ENCODE measurements at places on chromosomes 3 and 15. TPM values are rescaled to one million over a fixed set of nuclear protein-coding genes. Genes with fewer than 3 reads are reported as not detected.

The TMEM40 gene
- total RNA-seq: 0.50 TPM

The ANKDD1A gene
- 9.8 TPM for total RNA-seq

The ANKRD63 gene
- total RNA-seq: not detected

The ILDR1 gene
- 0.11 TPM for total RNA-seq

The SPINK8 gene
- total RNA-seq: not detected

The TMEM43 gene
- 79.3 TPM for total RNA-seq

The UROC1 gene
- 0.06 TPM for total RNA-seq

The AMIGO3 gene
- total RNA-seq: not detected

The COLQ gene
- 10.5 TPM for total RNA-seq

The GPR160 gene
- 7.2 TPM for total RNA-seq

The FOXB1 gene
- 2.1 TPM for total RNA-seq

The CFAP92 gene
- 3.8 TPM for total RNA-seq

The ZNF280D gene
- total RNA-seq: 53.4 TPM

The A4GNT gene
- total RNA-seq: not detected

The EFCAB12 gene
- 4.9 TPM for total RNA-seq

The CASR gene
- 0.89 TPM for total RNA-seq

The RNF123 gene
- 24.8 TPM for total RNA-seq

The MAP1A gene
- total RNA-seq: 148 TPM

The ZNF660 gene
- 10.0 TPM for total RNA-seq

The HTR3E gene
- not detected for total RNA-seq

The CRABP1 gene
- 1,461 TPM for total RNA-seq

The HESX1 gene
- 0.50 TPM for total RNA-seq

The POLQ gene
- 2.8 TPM for total RNA-seq

The BLM gene
- total RNA-seq: 9.4 TPM

The MEIS2 gene
- total RNA-seq: 63.8 TPM

The PTH1R gene
- total RNA-seq: 25.0 TPM

The COPG1 gene
- total RNA-seq: 156 TPM

The TNK2 gene
- total RNA-seq: 28.3 TPM

The ADGRG7 gene
- total RNA-seq: not detected

The CELF6 gene
- 8.5 TPM for total RNA-seq

The PEX5L gene
- total RNA-seq: 16.4 TPM

Measured in spinal cord (tissue), 10 donors.